RKO (cell line): ENCODE measurements at places on chromosomes 1 and 21.

- no peak for DNase-seq
These were observed 30.1 kb upstream of the PTGFRN start for GRCh38 chr1:116879478-116880133.

DNA sequence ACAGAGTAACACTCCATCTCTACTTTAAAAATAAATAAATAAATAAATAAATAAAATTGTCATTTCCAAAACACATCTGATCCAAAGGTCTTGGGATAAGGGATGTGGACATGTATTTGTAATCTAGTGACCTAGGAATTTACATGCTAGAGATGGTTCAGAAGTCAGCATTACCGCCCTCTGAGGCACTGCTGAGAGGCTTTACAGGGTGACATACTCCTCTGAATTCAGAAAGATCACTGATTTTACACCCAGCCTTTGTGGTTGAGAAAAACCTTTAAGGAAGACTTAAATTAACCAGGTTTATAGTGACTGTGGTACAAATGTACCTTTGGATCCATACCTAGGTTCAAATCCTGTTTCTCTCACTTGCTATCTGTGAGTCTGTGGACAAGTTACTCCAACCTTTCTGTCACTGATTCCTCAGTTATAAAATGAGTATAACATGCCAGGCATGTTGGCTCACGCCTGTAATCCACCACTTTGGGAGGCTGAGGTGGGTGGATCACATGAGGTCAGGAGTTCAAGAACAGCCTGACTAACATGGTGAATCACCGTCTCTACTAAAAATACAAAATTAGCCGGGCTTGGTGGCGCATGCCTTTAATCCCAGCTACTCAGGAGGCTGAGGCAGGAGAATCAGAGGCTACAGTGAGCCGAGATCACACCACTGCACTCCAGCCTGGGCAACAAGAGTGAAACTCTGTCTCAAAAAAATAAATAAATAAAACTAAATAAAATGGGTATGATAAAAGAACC, 20.1 kb downstream of the OSBPL9 start:
- peak; percentile 91 for DNase-seq

- no peak for DNase-seq
These were observed 108.4 kb downstream of the NEK7 start for GRCh38 chr1:198265073-198265661.

DNA sequence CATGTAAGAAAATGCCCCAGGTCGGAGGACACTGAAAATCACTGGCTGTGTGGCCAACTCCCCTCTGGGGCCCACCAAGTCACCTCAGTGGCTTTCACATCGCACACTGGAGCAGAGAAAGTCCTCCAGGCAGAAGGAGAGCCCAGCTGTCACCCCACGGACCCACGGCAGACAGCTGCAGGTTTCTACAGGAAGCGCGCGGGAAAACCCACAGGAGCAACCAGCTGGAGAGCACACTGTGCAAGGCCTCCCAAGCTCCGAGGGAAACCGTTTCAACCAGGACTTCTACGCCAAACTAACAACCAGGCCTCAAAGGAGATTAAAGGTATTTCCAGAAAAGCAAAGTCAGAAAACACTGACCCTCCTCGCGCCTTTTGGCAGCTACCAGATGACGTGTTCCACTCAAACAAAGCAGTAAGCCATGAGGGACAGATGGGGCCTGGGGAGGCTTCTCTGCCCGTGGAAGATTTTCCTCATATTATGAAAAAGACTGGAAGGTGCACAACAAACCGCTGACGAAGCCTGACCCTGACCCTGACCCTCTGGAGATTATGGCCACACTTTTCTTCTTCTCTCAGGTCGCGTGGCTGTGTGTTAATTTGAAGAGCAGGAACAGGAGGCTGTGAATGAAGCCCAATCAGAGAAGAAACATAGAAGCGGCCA, 21.0 kb downstream of the WDR4 start:
- no peak for DNase-seq
